ENCODE measurements at places on chromosomes 5 and 9. TPM values are rescaled to one million over a fixed set of nuclear protein-coding genes. Genes with fewer than 3 reads are reported as not detected.

NR2F1 gene
- 4.3 TPM for total RNA-seq

DMRT2 gene
- not detected for total RNA-seq

BAAT gene
- 0.56 TPM for total RNA-seq

CNTLN gene
- total RNA-seq: 5.8 TPM

RNF183 gene
- not detected for total RNA-seq

ADAMTSL1 gene
- not detected for total RNA-seq

LCN2 gene
- 7.2 TPM for total RNA-seq

IL4 gene
- not detected for total RNA-seq

PPIC gene
- 18.4 TPM for total RNA-seq

EPB41L4B gene
- total RNA-seq: 33.9 TPM

TPPP gene
- total RNA-seq: 5.4 TPM

FOXD4L6 gene
- not detected for total RNA-seq

GLDC gene
- 14.9 TPM for total RNA-seq

IL7R gene
- 0.40 TPM for total RNA-seq

IFNA14 gene
- total RNA-seq: not detected

TMC1 gene
- total RNA-seq: not detected

HTR4 gene
- not detected for total RNA-seq

SV2C gene
- not detected for total RNA-seq

Data from A549 treated with dexamethasone at 1 μM for 4 hours (cell line).